ENCODE measurements at places on chromosomes 1 and 21.

DNA sequence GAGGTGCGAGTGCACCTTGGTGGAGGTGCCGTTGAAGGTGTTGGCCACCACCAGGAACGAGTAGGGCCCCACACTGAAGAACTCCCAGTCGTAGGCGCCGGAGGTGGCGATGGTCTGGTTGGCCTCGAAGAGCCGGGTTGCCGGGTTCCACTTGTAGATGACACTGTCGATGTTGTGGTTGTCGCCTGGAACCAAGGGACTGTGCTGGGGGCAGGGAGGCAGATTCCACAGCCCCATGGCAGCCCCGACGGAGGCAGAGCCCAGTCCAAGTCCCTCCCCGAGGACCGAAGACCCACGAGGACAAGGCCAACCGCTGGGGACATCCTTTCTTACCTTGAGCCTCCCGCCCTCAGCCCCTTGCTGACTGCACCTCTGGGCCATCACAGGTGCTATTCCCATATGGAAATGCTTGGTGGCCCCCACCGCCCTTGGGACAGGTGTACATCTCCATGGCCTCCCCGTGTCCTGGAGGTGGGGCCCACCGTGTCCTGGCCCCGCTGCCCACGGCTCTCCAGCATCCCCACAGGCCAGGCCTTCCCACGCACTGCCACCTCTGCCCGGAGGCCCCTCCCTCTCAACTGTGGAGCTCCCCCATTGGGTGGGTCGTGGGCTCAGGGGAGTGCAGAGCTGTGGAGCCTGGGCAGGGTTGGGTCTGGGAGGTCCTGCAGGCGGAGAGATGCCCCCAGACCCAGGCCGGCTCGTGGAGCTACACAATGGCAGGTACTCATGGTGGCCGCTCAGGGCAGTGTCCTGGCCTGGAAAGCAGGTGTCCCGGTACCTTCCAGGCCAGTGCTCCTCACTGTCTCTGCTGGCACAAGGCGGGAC lies 17.9 kb downstream of the KRTAP10-1 start:
- ATAC-seq: no peak
- no peak overlapping the region for H3K27ac ChIP-seq
- no peak overlapping the region for H3K4me3 ChIP-seq
- H3K4me1 ChIP-seq: no peaks in the 10 kb centered on the region
- no peaks in the 10 kb centered on the region for H3K36me3 ChIP-seq
- peaks cover 26% of the 10 kb centered on the region for H3K27me3 ChIP-seq

DNA sequence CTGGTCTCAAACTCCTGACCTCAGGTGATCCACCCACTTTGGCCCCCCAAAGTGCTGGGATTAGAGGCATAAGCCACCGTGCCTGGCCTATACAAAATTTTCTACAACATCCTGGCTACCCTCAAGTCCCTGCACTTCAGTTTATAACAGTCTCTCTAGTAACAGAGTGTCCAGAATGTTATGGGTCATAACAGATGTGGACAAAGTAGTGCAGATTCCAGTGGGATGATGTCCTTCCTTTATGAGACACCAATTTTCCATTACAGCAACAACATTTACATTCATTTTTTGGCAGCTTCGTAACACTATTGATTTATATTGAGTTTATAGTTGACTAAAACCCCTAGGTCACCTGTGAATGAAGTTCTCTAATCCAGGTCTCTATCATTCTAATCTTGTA lies 429.4 kb upstream of the PTBP2 start:
- no peaks in the 10 kb centered on the region for H3K36me3 ChIP-seq
- no peak overlapping the region for H3K4me3 ChIP-seq
- ATAC-seq: no peak
- H3K4me1 ChIP-seq: no peaks in the 10 kb centered on the region
- H3K27me3 ChIP-seq: no peaks in the 10 kb centered on the region

DNA sequence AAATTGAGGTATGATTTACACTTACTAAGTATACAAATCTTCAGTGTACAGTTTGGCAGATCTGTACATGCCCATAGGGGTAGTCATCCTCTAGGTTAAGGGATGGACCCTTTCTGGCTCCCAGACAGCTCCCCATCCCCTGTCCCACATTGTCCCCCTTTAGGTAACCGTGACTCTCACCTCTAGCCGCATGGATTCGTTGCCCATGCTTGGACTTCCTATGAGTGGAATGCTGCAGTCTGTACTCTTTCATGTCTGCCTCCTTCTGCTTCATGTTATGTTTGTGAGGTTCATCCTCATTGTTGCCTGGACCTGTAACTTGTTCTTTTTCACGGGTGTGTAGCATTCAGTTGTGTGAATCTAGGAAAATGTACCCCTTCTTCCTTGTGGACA lies 20.3 kb downstream of the SLC37A1 start:
- H3K27me3 ChIP-seq: no peaks in the 10 kb centered on the region
- no peaks in the 10 kb centered on the region for H3K36me3 ChIP-seq
- H3K27ac ChIP-seq: no peak overlapping the region
- no peak for ATAC-seq
- no peaks in the 10 kb centered on the region for H3K4me1 ChIP-seq

GRCh38 chr1:204491655-204492054 lies 3.0 kb downstream of the PIK3C2B start:
- peak overlapping the region; percentile 93 for H3K27ac ChIP-seq
- no peak for ATAC-seq
- H3K4me3 ChIP-seq: no peak overlapping the region
- H3K4me1 ChIP-seq: peaks cover 14% of the 10 kb centered on the region

DNA sequence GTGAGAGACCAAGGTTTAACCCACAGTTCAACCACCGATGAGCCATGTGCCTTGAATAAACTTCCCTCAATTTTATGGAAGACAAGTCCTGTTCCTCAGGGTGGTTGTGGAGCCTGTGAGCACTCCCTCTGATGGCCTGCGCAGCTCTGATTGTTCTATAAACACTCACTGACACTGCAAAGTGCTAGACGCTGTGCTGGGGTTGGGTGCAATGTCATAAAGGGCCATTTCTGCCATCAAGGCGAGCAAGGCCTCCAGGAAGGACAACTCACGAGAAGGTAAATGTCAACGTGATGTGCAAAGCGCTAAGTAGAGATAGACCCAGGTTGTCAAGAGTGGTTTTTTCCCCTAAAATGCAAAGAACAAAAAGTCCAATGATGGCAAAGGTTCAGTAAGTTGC lies 75.7 kb upstream of the SYT6 start:
- ATAC-seq: no peak
- no peak overlapping the region for H3K27ac ChIP-seq
- no peak overlapping the region for H3K4me3 ChIP-seq
- no peaks in the 10 kb centered on the region for H3K36me3 ChIP-seq
- no peaks in the 10 kb centered on the region for H3K4me1 ChIP-seq

GRCh38 chr1:17080085-17080759 lies 26.4 kb upstream of the SDHB start:
- no peak for ATAC-seq
- H3K36me3 ChIP-seq: no peaks in the 10 kb centered on the region
- no peaks in the 10 kb centered on the region for H3K27me3 ChIP-seq
- no peak overlapping the region for H3K4me3 ChIP-seq
- no peaks in the 10 kb centered on the region for H3K4me1 ChIP-seq

- no peak overlapping the region for H3K4me3 ChIP-seq
- no peaks in the 10 kb centered on the region for H3K27me3 ChIP-seq
- peak overlapping the region; percentile 53 for H3K27ac ChIP-seq
These were observed 32.5 kb upstream of the SARS1 start for GRCh38 chr1:109181085-109181806.
